ENCODE measurements at places on chromosomes 12 and 14.

DNA sequence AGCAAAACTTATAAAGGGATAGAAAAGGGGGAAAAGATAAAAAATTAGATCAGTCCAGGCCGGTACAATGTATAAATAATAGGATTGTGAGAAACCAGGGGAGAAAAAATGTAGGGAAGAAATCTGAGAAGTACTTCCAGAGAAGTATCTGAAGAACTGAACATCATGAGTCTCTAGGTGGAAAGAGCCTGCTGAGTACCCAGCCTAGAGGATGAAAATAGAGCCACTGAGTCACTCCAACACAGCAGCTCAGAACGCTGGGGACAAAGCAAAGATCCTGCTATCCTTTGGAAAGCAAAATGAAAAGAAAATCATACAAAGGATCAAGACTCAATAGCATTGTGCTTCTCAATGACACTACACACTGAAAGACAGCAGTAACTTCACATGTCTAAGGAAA is 138.0 kb downstream of the ANO6 start:
- DNase-seq, result no peak

DNA sequence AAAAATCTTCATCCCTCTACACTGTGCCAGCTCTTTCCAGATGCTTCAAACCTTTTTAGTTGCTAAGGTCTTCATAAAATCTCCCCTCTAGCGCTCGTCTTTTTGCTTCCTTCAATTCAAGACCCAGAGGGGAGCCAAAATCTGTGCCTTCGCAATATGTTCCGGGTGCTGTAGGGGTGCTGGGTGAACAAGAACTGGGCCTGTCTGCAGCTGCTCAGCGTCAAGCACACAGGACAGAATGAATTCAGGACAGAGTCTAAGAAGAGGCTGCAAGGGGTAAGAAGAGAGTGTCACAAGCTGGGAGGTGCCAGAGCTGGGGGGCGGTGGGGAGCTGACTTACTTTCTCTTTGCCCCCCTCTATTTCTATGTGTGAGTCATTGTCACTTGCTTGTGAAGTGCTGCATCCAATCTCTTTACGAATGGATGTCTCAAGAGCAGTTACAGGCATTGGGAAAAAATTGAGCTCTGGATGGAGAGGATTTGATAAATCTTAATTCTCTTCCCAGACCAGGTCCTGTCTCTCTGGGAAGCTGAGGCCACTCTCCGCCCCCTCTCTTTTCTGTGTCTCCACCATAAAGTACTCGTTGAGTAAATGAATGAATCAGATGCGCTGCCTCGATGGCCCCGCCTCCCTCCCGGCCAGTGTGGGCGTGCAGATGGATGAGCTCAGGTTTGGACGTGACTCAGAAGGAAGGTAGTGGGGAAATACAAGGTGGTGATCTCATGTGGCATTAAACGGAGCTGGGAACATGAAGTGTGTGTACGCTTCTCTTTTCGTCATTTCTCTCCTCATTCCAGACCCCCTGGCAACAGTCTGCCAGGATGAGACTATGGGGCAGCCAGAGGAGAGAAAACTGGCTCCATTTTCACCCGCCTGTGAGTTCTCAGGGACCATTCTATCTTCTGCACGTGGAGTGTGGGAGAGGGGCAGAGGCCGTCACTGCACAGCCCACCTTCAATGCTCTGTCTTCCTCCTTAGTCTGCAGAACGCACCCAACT is 91.3 kb downstream of the TSPAN9 start:
- peak; percentile 94 for DNase-seq

GRCh38 chr14:42944284-42944683 is 1337.6 kb downstream of the LRFN5 start:
- no peak for DNase-seq

- DNase-seq, result no peak
Measured at GRCh38 chr12:47709237-47709636, 3.4 kb upstream of the RPAP3 start.

DNA sequence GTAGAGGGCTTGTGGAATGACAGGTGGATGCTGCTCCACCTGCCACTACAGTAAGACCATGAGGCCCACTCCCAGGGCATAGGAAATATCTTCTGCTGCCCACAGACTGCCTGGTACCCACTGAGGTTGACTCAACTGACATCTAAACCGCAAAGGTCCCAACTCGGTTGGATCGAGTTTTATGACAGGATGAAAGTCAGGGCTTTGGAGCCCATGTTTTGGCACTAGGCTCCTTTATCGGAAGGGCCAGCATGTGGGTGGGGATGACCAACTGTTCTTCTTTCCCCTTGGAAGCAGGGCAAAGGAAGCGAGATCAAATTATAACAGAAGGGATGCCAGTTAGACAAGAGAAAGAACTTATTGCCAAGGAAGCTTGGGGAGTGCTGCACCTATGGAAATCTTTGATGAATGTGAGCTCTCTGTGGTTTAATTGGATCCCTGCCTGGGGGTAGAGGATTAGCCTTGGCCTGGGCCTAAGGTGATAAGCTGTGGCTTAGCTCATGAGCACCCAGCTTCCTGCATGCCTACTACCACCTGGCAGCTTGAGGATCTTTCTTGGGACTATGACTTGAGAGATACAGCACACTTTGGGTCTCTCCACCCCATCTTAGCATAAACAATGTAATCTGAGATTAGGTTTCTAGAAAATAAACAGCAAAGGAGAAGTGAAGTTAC is 121.8 kb downstream of the KCNA5 start:
- peak; percentile 84 for DNase-seq

GRCh38 chr12:120039711-120040110 is 50.7 kb downstream of the BICDL1 start:
- no peak for DNase-seq

DNA sequence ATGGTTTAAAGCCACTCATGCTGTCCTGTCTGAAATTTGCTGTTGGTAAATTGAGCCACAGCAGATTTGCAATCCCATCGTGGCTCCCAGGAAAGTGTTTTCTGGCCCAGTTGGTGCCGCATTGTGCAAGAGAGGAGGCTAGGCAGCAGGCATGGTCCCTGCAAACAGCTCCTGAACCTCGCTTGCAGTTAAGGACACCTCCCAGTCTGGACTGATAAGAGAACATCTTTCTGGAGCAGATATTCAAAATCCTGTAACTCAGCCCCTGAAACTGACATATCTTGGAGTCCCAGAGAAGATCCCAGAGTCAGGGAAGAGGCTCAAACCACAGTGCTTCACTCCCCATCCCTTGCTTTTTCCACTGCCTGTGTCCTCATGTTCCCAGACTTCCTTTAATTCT is 328.6 kb upstream of the FKBP4 start:
- DNase-seq, result no peak

DNA sequence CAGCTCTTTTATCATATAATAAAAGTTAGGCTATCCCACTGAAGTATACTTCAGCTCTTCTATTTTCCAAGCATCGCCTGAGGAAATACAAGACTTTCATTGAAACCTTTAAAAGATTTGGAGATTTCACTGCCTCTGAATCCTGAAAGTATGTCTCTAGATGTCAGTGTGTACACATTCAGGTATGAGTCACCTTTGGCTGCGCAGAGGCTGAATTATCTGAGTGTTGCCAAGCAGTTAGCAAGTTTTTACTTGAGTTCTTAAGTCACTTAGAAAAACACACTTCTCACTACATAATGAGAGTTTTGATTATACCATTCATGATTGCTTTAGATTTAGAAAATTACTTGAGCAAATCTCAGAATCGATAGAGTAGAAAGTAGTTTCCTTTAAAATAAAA is 210.3 kb downstream of the TMTC2 start:
- DNase-seq, result no peak

GRCh38 chr14:51657762-51658161 is 6.1 kb downstream of the FRMD6 start:
- DNase-seq, result no peak

- no peak for DNase-seq
Measured at GRCh38 chr12:115230606-115231005, 546.6 kb upstream of the TBX3 start.

DNA sequence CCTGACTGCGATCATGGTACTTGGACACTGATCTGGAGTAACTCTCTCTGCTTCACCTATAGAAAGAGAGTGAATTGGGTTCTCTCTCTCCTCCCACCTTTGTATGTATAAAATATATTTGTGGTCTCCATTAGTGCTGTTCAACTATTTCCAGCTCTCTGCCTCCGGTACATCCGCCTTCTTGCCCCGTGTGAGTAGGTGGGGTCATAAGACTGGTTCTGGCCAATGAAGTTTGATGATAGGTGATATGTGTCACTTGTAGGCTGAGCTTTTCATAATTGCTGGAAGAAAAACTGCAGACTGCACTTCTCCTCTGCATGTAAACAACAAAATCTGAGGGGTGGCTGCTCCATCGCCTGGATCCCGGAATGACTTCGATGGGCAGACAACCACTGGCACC is 210.4 kb downstream of the EXOC5 start:
- DNase-seq, result no peak

- DNase-seq, result no peak
Measured at GRCh38 chr12:41992022-41992421, 152.7 kb downstream of the GXYLT1 start.

GRCh38 chr12:131547555-131547954 is 163.3 kb upstream of the SFSWAP start:
- no peak for DNase-seq

- no peak for DNase-seq
Measured at GRCh38 chr14:29928117-29928640, 532 bp upstream of the PRKD1 start.

GRCh38 chr12:118307069-118307954 is 65.4 kb downstream of the TAOK3 start:
- no peak for DNase-seq

GRCh38 chr12:4282103-4282891 is 8.7 kb downstream of the CCND2 start:
- DNase-seq, result no peak

- DNase-seq, result no peak
Measured at GRCh38 chr12:91947459-91947858, 198.2 kb downstream of the BTG1 start.

DNA sequence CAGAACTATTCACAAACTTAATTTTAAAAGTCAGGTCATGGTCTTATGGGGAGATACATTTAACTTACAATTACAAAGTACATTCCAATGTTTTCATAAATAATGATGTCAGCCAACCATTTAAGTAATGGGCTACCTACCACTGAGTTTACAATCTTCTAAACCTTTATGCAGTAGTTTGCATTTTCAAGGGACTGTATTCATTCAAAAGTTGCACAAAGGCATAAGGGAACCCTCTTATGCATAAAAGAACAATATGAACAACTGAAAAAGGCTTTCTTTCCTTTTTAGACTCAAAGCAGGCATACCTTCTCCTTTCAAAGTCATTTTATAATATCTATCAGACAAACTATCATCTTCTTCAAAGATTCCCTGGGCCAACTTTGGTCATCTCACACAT is 230.2 kb downstream of the SLC2A13 start:
- no peak for DNase-seq

GRCh38 chr12:128863957-128864356 is 10.7 kb downstream of the GLT1D1 start:
- no peak for DNase-seq

DNA sequence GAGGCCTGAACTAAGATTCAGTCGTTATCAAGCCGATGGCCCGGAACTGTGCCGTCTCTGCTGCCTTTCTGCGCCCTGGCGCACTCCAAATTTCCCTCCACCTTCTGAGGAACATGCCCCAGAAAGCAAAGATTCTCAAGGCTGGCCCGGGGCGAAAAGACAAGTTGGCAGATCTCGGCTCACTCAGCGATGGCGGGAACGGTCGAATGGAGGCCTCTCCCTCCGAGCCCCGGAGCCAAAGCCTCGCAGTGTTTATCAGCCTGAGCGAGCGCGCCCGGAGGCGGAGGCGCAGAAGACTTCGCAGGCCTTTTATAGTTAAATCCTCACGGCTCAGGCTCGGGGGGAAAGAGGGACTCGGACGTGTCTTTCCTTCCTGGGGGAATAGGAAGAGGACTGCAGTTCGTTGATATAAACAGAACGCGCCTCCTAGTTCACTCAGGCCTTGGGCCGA is 5.6 kb downstream of the TBX5 start:
- no peak for DNase-seq

DNA sequence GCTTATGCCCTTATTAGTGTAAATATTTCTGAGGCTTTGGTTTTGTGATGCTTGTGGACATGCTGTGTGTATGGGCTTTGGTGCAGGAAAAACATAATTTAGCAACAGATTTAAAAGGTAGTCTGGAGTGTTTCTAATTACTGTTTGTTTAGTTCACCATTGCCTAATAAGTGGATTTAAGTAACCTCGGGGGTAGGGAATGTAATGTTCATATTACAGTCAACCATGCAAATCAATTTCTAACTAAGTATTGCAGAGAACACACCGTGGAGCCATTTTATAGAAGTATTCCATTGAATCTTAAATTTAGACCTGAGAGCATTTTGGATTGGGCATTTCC is 53.5 kb downstream of the ANO6 start:
- DNase-seq, result no peak

DNA sequence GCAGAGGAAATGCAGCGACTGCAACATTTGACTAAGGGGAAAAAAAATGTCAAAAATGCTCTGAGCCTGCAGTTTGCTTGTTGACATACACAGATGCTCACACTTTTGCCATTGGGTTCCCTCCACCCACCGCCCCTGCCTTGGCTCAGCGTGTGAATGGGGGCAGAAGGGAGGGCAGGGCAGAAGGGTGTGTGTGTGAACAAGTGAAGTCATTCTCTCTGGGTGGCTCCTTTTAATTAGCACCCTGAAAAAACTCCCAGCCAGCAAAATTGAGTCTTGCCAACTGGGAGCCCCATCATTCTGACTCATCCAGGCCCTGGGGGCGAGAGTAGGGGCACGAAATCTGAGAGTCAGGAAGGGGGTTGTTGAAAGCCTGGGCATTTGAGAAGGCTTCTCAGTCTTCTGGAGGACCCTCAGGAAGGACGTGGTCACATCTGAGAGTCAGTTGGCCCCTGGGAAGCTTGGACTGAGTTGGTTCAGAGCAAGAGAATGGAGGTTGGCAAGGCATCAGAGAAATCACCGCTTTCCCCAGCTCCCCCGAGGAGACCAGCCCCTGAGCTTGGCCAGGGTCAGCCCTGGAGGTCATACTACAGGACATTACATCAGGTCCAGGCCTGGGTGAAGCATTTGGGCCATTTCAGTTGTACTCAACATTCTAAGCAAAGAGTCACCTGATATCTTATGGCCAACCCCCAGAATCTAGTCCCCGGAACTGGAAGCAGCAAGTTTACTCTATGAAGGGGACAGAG is 22.7 kb upstream of the KRT78 start:
- no peak for DNase-seq

- no peak for DNase-seq
Measured at GRCh38 chr12:61765926-61766325, 494.3 kb upstream of the USP15 start.

Measured in WERI-Rb-1 (cell line).